ENCODE measurements at places on chromosomes 1 and 21.

DNA sequence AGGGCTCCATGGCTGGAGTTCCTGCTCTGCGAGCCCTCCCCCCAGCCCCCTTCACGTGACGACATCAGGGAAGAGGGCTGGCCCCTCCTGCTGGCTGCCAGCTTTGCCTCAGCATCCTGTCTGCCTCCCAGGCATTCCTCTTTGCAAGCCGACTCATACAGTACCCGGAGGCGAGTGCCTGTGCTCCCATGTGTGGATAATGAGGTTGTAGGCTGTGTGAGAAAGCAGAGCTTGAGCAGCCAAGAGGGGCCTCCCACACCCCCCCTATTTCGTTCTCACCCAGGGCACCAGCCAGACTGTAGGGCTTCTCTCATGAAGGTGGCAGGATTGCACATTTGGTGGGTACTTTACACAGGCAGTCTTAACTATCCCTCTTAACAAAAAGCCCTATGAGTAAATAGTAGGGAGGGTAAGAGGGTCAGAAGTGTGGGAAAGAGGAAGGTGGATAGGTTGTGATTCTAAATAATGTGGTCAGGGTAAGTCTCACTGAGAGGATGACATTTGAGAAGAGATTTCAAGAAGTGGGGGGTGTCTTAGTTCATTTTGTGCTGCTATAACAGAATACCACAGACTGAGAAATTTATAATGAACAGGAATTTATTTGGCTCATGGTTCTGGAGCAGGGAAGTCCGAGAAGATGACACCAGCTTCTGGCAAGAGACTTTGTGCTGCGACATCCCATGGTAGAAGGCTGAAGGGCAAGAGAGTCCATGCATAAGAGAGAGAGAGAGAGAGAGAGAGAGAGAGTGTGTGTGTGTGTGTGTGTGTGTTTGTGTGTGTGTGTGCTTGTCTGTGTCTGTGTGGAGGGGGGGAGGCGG is 113.5 kb downstream of the OMA1 start:
- DNase-seq = no peak

DNA sequence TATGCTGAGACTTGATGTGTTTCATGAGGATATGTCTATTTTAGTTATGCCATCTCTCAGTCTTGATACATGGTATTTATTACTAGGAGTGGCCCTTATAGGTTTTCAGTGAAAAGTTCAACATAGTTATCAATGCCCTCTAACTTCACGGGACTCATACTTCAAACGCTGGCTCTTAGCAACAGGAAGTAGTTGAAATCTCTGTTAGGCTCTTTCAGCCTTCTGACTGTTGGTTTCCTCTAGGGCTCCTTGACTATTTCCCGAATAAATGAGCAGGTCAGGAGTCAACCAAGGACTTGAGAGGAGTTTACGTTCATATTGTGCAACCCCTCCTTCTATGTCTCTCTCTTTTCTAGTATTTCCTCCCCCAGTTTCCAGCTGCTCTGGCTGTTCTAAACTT is 141.8 kb downstream of the RGS7 start:
- no peak for DNase-seq

DNA sequence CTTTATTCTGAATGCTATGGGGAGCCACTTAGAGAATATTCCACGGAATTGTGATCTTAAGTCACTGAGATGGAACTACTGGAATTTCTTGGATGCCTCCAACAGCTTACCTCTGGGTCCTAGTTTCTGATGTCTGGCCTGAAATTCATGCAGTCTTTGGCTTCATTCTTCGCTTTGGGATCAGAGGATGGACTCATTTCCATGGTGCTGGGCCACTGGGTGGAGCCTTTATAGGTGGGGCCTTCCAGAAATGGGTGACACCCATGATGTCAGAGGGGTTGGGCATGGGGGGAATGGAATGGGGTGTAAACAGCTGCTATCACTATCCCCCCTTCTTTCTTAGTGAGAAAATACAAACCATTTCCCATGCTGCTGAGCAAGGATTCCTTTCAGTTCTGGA is 73.7 kb upstream of the FGGY start:
- no peak for DNase-seq

DNA sequence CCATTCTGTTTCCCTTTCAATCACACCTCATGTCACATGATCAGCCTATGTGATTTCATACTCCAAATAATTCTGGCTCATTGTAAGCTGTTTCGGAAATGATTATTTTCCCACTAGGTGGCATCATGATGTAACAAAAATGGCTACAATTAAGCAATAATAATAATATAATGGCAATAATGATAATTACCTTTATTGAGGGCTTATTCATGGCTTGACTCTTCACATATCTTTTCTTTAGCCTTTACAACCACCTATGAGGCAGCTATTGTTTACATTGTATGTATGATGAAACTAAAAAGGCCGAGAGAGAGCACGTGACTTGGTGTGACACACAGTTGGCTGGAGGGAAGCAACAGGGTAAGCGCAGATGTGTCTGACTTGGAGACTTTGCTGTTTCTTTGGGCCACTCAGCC is 12.5 kb upstream of the KPRP start:
- no peak for DNase-seq

- no peak for DNase-seq
These were observed 19.5 kb downstream of the ST7L start for GRCh38 chr1:112599477-112599876.

- DNase-seq = no peak
These were observed 403 bp downstream of the MXRA8 start for GRCh38 chr1:1357871-1358432.

- peak; percentile 36 for DNase-seq
These were observed 68.9 kb downstream of the TENT5C start for GRCh38 chr1:117674521-117675400.

- DNase-seq = no peak
These were observed 96.6 kb upstream of the TNR start for GRCh38 chr1:175839779-175840669.

GRCh38 chr1:100415498-100415778 is 63.1 kb downstream of the CDC14A start:
- DNase-seq = no peak

DNA sequence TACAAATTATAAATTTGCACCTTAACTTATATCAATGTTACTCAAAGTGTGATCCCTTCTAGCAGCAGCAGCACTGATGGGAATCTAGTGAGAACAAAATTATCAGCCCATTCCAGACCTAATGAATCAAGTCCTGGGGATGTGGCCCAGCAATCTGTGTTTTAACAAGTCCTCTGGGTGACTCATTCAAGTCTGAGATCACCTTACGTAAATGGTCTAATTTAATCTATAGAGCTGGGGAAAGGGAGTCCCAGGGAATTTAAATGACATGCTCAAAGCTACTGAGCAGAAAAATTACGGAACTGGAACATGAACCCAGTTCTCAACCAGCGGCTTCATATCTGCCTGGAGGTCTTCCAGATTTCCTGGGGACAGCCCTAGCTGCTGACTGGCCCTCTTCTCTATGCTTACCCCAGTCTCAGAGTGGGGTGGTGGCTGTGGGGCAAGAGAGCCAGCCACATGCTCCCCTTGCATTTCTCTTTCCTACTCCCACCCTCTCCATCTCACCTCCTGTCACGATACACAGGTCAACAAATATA is 220.0 kb downstream of the TM2D1 start:
- DNase-seq = no peak

- DNase-seq = no peak
These were observed 9.4 kb downstream of the HSPG2 start for GRCh38 chr1:21927533-21928237.

DNA sequence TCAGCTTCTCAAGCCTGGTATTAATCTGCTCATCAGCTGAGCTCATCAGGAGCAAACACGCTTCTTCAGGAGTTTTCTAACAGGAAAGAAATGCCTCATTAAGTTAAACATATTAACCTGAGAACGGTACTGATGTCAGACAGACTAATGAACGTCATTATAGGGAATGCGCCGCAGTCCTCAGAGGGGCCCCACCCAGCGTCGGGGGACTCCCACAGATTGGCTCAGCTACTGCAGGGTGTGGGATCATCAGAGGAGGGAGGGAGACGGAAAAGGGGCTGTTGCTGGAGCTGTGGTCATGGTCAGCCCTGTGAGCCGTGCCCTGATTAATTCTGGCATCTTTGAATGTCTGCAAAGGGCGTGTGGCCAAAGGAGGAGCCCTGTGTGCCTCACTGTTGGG is 348.5 kb downstream of the PTPRU start:
- DNase-seq = no peak

- no peak for DNase-seq
These were observed 7.1 kb upstream of the CD34 start for GRCh38 chr1:207918011-207918410.

DNA sequence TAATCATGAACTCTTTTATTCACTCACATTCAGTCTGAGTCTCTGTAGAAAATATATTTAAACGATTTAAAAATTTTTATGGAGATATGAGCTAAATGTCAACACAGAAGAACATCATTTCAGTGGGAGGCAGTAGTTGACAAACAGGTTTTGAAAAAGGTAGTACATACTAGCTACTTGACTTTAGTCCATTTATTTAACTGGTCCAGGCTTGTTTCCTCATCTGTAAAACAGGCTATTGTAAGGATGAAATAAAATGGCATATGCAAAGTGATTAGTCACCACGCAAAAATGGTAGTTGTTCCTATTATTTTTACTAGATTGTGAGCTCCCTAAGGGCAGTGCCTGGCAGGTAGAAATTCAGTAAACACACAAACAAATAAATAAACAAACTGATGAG is 75.2 kb downstream of the NTPCR start:
- DNase-seq = no peak

GRCh38 chr1:145898756-145899155 is 11.1 kb downstream of the ITGA10 start:
- DNase-seq = no peak

DNA sequence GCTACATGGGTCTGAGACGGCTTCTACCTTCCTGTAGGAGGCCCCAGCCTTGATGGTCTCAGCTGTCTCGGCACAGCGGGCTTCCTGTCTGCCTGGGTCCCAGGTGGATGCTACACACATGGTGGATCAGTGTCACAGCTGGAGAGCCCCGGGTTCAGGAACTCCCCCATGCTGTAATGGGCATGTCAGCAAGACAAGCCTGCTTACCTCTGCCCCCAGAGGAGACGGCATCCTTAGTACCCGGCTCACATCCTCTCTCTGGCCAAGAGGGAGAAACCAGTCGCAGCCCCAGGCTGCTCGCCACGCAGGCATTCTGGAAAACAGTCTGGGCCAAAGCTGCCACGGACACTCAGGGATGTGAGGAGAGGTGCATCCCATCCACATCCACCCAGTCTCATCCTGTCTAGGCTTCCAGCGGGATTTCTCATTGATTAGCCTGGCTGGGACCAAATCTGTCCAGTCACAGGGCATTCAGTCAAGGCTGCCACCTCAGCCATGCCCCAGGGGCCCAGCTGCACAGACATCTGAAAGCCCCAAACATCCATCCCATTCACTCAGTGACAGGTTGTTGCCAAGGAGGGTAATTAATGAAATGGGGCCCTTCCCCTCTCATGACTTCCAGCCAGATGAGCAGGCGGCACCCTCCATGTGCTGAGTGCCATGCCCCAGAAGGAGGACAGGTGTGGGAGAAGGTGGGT is 10.5 kb downstream of the SNAP47 start:
- no peak for DNase-seq

DNA sequence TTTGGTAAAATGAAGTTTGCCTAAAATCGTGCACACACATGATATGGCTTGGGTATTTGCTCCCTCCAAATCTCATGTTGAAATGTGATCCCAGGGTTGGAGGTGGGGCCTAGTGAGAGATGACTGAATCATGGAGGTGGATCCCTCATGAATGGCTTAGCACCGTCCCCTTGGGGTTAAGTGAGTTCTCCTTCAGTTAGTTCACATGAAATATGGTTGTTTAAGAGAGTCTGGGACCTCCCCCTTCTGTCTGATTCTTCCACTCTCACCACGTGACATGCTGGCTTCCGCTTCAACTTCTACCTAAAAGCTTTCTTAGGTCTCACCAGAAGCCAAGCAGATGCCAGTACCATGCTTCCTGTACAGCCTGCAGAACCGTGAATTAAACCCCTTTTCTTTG is 58.4 kb downstream of the SIPA1L2 start:
- DNase-seq = no peak

GRCh38 chr21:21067375-21067774 is 69.2 kb downstream of the NCAM2 start:
- DNase-seq = no peak

GRCh38 chr1:41516168-41517061 is 31.9 kb upstream of the EDN2 start:
- no peak for DNase-seq

DNA sequence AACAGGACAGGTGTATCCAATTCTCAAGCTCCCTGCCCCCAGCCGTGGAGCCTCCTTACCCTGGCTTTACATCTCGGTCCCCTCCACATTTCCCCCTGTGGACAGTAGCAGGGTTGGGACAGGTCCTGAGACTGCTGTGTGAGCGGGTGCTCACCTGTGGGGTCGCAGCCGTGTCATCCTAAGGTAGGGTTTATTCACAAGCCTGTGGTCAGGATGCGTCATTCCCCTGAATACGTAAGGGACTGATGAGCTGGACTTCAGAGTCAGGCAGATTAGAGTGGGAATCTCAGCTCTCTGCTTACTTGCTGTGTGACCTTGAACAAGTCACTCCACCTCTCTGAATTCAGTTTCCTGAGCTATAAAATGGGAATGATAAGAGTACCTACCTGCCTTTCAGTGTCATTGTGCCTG is 17.7 kb downstream of the ZNF362 start:
- DNase-seq = no peak

DNA sequence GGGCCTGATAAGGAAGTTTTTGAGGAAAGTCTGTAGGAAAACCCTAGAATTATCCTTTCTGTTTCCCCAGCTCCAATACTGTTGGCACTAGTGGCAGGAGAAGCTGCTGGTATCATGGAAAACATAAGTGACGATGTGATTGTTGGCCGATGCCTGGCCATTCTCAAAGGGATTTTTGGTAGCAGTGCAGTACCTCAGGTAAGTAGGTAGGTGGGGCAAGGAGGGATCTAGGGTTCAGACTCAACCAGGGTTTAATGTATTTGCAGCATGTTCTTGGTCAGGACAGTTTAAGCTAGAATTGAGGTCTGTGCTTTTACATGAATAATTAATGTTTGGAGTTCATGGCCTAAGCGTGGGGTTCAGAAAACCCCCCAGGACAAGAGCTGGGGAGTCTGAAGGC is 62.1 kb downstream of the KDM1A start:
- DNase-seq = no peak

- DNase-seq = peak; percentile 68
These were observed 2.8 kb upstream of the EYA3 start for GRCh38 chr1:28091043-28091781.

GRCh38 chr21:33124889-33125288 is 54.9 kb downstream of the OLIG1 start:
- DNase-seq = no peak

DNA sequence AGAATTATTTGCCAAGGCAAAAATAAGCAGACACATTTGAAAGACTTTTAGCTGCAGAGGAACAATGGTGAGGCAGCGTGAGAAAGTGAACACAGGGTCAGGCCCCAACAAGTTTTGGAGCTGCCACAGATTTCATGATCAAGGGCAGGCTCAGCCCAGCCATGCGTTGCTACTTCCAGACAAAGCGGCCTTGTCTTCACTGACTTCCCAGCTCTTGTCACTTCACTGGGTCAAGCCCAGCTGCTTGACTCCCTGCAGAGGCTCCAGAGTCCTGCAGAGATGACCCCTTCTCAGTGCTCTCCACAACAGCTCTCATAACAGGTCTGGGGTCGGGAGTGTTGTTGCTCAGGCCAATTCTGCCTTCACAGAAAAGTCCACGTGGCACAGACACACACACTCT is 35.8 kb downstream of the HHAT start:
- DNase-seq = no peak

GRCh38 chr1:58065520-58065919 is 481.0 kb downstream of the OMA1 start:
- DNase-seq = no peak

- no peak for DNase-seq
These were observed 50.7 kb downstream of the ZNF684 start for GRCh38 chr1:40582116-40582515.

- no peak for DNase-seq
These were observed 623 bp downstream of the GNG4 start for GRCh38 chr1:235648954-235649367.

Data from activated CD8-positive, alpha-beta memory T cell treated with anti-CD3 and anti-CD28 coated beads for 1 hour (primary cell).